ENCODE measurements at places on chromosomes 7 and 10. TPM values are rescaled to one million over a fixed set of nuclear protein-coding genes. Genes with fewer than 3 reads are reported as not detected.

DNA sequence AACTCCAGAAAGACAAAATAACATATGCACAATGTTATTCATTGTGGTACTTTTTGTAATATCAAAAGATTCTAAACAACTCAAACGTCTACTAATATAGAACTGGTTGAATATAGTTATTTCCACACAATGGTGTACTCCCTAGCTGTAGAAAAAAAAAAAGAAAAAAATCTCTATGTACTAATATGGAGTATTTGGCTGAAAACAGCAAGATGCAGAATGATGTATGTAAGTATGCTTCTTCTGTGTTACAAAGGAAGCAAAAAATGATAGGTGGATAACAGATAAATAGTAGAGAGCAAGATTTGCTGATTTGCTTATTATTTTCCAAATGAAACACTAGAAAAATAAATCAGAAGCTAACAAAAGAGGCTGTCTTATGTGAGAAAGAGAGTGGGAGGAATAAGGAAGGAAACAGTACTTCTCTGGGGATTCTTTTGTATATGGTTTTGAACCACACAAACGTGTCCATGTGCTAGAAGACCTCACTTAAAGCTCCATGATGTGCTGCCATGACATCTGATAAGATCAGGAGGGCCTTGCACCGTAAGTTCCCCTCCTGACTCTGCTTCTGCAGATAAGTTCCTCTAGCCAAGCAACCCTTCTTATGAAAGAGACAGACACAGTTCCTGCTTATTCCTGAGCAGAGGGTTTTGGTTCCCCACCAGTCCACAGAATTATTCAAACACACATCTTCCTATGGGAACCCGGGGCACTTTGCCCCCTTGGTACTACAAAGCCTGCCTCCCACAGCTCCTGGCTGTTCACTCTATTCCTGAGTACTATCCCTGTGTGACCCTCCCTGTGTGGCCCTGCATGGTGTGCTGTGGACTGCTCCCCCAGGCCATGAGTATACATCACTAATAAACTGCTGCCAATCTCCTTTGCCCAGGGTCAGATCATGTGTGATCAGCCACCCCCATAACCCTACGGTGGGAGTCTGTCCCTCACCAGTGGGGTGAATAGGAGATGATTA, 159.1 kb downstream of the CCDC71L start:
- no peaks in the 10 kb centered on the region for H3K27me3 ChIP-seq
- DNase-seq = no peak
- H3K27ac ChIP-seq = peak overlapping the region; percentile 61
- no peaks in the 10 kb centered on the region for H3K36me3 ChIP-seq
- no peak overlapping the region for H3K4me3 ChIP-seq
- H3K4me1 ChIP-seq = peaks cover 12% of the 10 kb centered on the region

GRCh38 chr7:72317341-72317740, 94.8 kb downstream of the CALN1 start:
- no peak overlapping the region for H3K27ac ChIP-seq
- H3K4me3 ChIP-seq = no peak overlapping the region
- H3K36me3 ChIP-seq = no peaks in the 10 kb centered on the region
- no peaks in the 10 kb centered on the region for H3K27me3 ChIP-seq
- H3K4me1 ChIP-seq = no peaks in the 10 kb centered on the region

DNA sequence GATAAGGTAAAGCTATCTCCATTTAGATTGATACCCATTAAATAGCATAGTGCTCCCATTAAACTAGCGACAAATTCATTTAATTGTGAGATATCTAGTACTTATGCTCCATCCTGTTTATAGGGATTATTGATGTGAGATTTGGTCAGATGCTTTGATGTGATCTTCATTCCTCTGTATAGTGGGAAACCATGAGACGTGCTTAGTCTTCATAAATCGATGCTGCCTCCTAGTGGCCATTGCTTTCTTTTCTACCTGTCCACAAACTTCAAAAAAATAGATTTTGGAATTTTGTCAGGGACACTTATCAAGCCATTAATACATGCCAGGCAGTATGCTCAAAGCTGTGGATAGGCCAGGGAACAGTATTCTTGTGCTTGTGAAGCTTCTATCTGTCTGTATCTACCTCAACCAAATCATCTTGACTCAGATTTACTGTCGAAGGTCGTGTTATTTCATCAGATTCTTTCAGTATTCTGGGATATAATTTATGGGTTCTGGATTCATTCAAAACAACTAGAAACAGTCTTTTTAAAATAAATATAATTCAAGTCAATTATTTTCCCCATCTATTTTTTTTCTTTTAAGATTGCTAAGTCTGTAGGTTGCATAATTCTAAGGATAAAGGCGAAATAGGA, 12.0 kb downstream of the LSM8 start:
- peak; percentile 85 for DNase-seq
- no peaks in the 10 kb centered on the region for H3K27me3 ChIP-seq

DNA sequence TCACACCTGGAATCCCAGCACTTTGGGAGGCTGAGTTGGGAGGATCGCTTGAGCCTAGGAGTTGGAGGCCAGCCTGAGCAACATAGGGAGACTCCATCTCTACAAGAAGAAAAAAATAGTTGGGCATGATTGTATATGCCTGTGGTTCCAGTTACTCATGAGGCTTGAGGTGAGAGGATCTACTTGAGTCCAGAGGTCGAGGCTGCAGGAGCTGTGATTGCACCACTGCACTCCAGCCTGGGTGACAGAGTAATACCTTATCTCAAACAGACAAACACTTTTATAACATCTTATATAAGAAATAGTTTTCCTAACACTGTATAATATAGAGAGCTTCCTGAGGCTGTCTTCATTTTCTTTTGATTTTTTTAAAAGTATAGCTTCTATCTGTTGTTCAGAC, 448.4 kb upstream of the COBL start:
- no peak overlapping the region for H3K27ac ChIP-seq
- H3K27me3 ChIP-seq = no peaks in the 10 kb centered on the region
- no peaks in the 10 kb centered on the region for H3K36me3 ChIP-seq
- DNase-seq = no peak

- H3K4me3 ChIP-seq = no peak overlapping the region
- no peaks in the 10 kb centered on the region for H3K27me3 ChIP-seq
- no peak overlapping the region for H3K27ac ChIP-seq
- H3K4me1 ChIP-seq = no peaks in the 10 kb centered on the region
- no peaks in the 10 kb centered on the region for H3K36me3 ChIP-seq
Observed at GRCh38 chr10:13681095-13681494, 94.3 kb downstream of the PRPF18 start.

DNA sequence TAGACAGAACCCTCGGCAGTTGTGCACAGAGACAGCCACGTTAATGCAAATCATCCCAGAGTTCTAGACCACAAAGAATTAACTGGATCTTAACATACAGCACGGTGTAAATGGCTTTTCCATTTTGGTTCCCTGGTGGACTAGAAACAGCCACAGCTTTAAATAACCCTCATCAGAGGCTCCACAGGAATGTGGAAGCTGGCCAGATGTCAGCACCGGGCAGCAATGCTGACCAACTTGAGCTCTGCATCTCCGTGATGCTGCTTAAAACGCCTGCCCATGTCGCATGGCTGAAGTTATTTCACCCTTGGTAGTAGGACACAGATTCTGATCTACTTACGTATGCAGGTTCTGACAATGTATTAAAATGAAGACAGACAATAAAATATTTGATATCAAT, 24.5 kb downstream of the RSU1 start:
- no peak overlapping the region for H3K4me3 ChIP-seq
- peaks cover 28% of the 10 kb centered on the region for H3K4me1 ChIP-seq
- no peaks in the 10 kb centered on the region for H3K27me3 ChIP-seq
- H3K36me3 ChIP-seq = peaks cover 63% of the 10 kb centered on the region

- H3K27ac ChIP-seq = peak overlapping the region; percentile 94
- peaks cover 69% of the 10 kb centered on the region for H3K4me1 ChIP-seq
- H3K27me3 ChIP-seq = no peaks in the 10 kb centered on the region
- H3K36me3 ChIP-seq = peaks cover 75% of the 10 kb centered on the region
- H3K4me3 ChIP-seq = peak overlapping the region; percentile 90
Observed at GRCh38 chr10:43395571-43396060, 13.4 kb downstream of the HNRNPF start.

GRCh38 chr7:17746020-17746530, 194.2 kb downstream of the SNX13 start:
- no peak overlapping the region for H3K4me3 ChIP-seq
- DNase-seq = no peak
- no peaks in the 10 kb centered on the region for H3K4me1 ChIP-seq
- H3K27ac ChIP-seq = no peak overlapping the region
- peaks cover 3% of the 10 kb centered on the region for H3K27me3 ChIP-seq

- DNase-seq = no peak
- no peak overlapping the region for H3K27ac ChIP-seq
- H3K36me3 ChIP-seq = peaks cover 6% of the 10 kb centered on the region
Observed at GRCh38 chr7:123715198-123715597, 33.6 kb downstream of the WASL start.

DNA sequence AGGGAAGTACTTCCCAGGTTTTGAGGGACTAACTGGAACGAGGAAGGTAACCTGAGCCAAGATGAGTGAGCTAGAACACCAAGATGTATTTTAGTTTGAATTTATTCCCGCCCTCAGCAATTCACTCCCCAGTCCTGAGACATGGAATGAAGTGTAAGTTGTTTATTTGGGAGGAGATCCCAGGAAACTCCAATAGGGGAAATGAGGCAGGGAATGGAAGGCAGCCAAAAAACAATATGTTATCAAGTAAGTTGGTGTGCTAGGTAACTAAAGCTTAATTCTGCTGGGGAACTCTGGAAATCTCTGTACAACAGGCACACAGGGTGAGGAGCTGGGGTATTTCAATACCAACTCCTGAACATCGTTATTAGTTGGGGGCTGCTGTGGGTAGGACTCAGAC, 189.7 kb upstream of the HDAC9 start:
- H3K36me3 ChIP-seq = no peaks in the 10 kb centered on the region
- H3K4me3 ChIP-seq = no peak overlapping the region
- DNase-seq = no peak
- H3K27ac ChIP-seq = no peak overlapping the region
- no peaks in the 10 kb centered on the region for H3K27me3 ChIP-seq

GRCh38 chr7:113968713-113969112, 49.9 kb upstream of the PPP1R3A start:
- H3K4me3 ChIP-seq = no peak overlapping the region
- DNase-seq = no peak
- H3K27me3 ChIP-seq = no peaks in the 10 kb centered on the region
- H3K27ac ChIP-seq = no peak overlapping the region

Gene C10orf67
- total RNA-seq = 0.07 TPM

Gene VAX1
- not detected for total RNA-seq

Data from activated CD4-positive, alpha-beta T cell treated with anti-CD3 and anti-CD28 coated beads, Interleukin-2, amount 10 ng/mL, durations not matched to agents 24 days and 14 days (primary cell).